ENCODE measurements at places on chromosomes 2 and 18.

DNA sequence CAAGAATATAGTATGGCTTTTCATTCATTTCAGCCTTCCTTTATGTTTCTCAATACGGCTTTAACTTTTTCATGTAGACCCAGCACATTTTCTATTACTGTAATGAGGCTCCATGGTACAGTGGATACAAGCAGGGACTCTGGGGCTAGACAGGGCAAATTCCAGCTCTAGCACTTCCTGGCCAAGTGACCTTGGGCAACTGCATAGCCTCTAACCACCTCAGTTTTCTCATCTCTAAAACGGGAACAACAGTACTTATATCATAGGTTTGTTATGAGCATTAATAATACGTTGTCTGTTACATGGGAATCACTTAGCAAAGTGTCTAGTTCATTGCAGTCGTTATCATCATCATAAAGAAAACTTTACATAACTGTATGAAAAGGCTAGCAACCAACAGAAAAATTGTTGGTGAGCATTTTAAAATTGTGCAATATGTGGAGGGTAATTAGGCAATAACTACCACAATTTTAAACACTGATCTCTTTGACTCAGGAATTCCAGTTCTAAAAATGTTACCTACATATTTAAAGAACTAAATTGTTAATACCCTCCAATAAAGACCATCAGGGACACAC is 13.7 kb upstream of the RMDN2 start:
- no peak for DNase-seq

GRCh38 chr2:104866122-104866864 is 12.4 kb downstream of the POU3F3 start:
- DNase-seq = no peak

- no peak for DNase-seq
Observed at GRCh38 chr2:160289126-160289525, 89.1 kb upstream of the ITGB6 start.

DNA sequence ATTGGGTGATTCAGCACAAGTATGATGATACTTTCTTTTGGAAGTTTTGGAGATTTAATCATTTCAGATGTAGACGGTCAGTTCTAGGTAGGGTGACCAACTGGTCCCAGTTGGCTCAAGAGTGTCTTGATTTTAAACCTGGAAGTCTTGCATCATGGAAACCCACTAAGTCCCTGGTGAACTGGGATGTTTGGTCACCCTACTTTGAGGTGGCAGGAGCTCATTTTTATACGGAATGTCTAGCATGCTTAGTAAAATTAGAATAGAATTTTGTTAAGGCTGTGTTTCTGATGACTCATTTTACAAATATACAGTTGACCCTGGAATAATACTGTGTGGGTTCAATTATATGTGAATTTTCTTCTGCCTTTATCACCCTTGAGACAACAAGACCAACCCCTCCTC is 61.5 kb upstream of the DOCK10 start:
- no peak for DNase-seq

DNA sequence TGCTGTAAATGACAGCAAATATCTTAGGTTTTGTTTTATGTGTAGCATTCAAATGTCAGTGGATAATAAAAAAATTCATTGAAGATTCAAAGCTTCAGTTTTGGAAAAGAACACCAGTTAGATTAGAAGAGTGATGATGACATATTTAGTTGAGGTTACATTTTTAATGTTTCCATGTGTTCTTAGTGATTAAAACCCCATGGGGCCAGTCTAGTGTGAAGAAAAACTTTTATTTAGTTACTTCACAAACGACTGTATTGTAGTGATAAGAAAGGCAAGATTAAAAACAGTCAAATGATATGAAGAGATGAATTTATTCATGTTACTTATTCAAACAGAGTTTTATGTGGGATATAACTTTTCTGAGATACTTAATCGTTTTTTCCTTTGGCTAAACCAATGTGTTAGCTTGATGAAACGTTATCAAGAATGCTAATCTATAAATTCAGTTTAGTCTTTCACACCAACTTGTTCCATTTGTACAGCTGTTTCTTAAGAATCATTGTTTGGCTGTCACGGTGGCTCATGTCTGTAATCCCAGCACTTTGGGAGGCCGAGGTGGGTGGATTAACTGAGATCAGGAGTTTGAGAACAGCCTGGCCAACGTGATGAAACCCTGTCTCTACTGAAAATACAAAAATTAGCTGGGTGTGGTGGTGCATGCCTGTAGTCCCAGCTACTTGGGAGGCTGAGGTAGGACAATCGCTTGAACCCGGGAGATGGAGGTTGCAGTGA is 11.6 kb downstream of the BMPR2 start:
- DNase-seq = no peak

GRCh38 chr2:31199206-31199605 is 18.1 kb downstream of the CAPN14 start:
- no peak for DNase-seq

DNA sequence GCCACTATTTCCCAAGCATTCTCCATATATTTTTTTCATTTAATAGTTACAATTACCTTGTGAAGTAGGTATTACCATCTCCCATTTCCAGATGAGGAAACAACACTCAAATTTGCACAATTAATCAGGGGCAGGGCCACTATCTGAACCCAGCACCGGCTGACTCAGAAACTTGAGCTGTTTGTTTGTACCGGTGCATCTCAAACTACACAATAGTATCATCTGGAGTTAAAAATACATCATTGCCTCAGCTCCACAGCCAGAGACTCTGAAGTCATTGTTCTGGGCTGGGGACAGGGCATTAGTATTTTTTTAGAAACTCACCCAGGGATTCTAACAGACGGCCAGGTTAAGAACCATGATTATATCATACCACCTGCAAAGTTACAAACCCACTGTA is 55.9 kb downstream of the CDCA7 start:
- no peak for DNase-seq

DNA sequence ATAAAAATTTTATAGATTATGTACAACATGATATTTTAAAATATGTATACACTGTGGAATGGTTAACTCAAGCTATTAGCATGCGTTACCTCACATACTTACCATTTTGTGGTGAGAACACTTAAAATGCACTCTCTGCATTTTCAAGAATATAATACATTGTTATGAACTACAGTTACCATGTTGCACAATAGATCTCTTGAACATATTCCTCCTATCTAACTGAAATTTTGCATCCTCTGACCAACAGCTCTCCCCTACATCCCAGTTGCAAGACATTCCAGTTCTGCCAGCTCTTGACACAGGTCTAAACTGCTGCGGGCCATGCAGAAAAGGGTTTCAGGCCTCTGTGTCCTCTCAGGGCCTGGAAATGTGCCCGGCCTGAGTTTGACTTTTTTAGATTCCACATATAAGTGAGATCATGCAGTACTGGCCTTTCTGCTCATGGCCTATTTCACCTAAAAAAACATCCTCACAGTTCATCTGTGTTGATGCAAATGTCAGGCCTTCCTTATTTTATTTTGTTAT is 113.7 kb downstream of the CDCA7 start:
- DNase-seq = no peak

GRCh38 chr2:46690825-46691224 is 211.5 kb downstream of the TMEM247 start:
- no peak for DNase-seq

DNA sequence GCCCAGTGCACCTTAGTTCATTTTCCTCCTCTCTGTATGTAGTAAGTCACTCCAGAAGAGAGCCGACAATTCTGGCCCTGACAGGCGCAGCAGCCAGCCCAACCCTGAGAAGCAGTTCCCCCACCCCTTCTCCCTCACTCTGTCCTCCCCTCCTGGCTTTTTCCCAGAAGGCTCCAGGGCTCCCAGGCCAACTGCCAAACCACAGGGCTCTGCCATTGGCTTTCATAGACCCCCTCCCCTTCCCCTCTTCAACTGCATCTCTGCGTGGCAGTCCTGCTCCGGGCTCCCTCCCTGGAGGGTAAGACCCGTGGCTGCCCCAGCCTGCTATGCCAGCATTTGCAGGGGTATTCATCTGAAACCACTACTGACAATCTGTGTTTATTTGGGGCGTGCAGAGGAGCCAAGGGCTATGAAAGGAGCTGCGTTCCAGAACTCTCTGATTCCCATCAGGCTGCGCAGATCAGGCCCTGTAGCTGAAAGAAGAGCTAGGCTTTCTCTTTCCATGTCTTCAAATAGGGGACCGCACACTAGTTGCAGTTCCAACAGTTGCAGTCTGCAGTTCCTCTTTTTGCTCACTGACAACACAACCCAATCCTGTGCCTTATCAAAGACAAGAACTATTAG is 388.6 kb upstream of the TNP1 start:
- DNase-seq = no peak

DNA sequence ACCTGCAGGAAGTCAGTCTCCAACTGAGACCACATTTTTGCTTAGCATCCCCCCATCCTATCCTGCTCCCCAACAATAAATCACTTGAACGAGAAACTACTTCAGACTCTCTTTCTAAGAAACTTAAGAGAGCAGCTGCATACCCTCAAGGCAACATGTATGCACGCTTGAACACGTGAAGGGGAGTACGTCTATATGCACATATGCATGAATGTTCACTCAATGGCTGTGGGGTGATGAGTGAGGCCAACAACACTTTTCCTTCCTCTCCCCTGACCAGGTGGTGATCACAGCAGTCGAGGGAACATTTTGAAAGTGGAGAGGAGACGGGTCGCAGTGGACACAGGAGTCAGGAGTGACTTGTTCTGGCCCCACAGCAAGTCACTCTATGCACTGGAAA is 79.8 kb upstream of the LPIN2 start:
- no peak for DNase-seq

DNA sequence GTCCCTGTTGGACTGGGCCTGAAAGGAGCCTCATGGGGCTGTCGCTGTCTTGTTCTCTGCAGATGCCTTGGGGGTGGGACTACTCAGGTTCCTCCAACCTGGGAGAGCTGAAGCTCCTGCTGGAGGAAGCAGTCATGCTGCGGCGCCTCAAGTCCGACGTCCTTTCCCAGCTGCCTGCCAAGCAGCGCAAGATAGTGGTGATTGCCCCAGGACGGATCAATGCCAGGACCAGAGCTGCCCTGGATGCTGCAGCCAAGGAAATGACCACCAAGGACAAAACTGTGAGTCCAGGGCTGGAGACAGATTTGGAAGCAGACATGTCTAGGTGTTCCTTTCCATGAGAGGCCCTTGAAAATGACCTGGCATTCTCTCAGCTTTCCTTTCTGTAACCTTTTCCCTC is 38.5 kb downstream of the SMARCAL1 start:
- DNase-seq = no peak

- DNase-seq = no peak
Observed at GRCh38 chr18:44181951-44182747, 498.5 kb upstream of the SETBP1 start.

GRCh38 chr2:230411570-230412370 is 4.2 kb upstream of the SP100 start:
- DNase-seq = peak; percentile 81

DNA sequence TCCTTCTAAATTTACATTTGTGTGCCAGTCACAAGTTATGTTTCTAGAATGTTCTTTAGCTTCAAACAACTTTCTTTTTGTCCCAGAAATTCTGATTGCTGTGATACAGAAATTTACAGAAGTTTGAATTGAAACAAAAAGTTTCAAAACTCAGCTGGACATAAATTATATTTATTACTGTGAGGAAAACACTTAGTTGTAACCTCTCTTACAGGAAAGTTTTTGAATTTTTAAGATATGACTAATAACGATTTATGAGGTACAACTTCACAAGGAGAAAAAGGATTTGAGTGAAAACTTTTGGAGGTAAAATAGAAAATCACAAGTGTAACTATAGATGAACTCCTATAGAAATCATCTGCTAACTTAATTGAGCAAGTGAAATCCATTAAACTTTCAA is 205.3 kb downstream of the TMEM247 start:
- no peak for DNase-seq

DNA sequence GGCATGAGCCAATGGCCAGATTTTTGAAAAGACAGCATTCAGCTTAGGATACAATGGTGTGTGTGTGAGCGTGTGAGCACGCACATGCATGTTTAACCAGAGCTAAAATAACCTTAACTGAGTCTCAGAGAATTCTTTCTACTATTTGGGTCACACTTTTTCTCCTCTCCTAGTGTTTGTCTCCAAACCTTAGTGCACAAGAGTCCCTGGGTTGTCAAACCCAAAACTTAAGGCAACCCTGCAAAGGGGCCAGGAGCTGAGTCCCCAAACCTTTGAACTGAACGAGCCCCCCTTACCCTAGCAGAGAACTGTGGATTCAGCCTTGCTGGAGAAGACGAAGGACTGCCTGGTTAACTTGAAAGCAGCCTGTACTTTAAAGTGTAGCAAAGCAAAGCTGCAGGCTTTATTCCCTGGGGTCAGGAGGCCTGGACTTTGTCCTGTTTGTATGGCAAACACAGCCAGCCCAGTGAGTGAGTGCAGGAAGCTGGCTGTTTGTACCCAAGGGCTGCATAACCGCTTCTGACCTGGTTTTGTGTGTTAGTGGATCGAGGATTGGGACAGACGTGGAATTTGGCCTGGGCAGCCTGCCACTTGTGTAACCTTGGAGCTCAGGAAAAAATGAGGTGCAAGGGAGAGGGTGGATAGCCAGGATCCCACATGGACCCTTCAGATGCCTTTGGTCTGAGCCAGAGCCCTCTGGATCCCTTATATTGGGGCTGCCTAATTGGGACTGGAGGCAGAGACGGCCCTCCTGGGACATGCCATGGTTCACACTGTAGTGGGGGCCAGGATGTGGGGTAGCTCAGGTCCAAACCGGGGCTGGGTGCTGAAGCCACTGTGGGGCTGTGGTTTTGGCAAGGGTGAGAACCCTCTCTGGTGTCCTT is 6.4 kb upstream of the PSMD1 start:
- no peak for DNase-seq

- no peak for DNase-seq
Observed at GRCh38 chr2:39468579-39469451, 31.7 kb upstream of the MAP4K3 start.

DNA sequence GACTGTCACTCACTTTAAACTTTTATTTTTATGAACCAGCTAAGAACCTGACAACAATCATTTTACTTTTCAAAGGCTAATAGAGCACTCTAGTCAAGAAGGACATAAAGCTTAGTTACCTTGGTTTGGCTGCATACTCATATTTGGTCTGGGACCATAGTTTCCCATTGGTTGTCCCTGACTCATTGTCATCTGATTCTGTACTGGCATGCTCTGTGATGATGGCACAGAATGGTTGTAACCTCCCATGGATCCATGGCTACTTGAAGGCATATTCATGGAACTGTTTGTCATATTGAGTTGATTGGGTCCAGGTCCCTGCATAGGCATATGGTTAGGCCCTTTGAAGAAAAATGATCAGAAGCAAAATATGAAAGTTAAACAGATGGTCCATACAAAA is 37.9 kb downstream of the SS18 start:
- DNase-seq = no peak

DNA sequence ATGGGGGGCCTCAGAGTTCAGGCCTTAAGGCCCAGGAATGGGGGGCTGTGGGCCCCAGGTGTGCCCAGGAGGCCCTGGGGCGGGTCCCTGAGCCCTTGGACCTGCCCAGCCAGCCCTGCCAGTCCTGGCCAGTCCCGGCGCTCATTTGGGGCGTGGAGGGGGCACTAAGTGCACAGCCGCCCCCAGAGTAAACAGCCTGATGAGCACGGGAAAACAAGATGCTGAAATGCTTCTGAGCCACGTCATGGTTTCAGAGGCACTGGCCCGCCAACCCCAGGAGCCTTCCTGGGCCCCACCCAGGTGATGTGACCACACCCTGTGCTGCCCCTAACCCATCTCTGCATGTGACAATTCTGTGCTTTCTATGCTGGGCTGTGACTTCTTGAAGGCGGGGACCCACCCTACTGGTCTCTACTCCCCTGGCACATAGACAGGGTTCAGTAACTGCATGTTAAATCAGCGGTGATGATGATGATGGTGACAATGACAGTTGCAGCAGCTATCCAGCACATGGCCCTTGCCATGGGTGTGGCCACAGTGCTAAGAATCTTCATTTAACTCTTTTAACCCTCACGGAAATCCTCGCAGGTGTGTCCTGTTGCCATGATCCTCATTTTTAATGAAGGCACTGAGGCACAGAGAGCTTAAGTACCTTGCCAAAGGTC is 28.1 kb upstream of the ASPRV1 start:
- DNase-seq = no peak
